Fibroblast of skin of left quadriceps (primary cell): ENCODE measurements at places on chromosomes 4 and X.

- DNase-seq, result no peak
These were observed 21.0 kb downstream of the JAKMIP1 start for GRCh38 chr4:6179362-6179761.

DNA sequence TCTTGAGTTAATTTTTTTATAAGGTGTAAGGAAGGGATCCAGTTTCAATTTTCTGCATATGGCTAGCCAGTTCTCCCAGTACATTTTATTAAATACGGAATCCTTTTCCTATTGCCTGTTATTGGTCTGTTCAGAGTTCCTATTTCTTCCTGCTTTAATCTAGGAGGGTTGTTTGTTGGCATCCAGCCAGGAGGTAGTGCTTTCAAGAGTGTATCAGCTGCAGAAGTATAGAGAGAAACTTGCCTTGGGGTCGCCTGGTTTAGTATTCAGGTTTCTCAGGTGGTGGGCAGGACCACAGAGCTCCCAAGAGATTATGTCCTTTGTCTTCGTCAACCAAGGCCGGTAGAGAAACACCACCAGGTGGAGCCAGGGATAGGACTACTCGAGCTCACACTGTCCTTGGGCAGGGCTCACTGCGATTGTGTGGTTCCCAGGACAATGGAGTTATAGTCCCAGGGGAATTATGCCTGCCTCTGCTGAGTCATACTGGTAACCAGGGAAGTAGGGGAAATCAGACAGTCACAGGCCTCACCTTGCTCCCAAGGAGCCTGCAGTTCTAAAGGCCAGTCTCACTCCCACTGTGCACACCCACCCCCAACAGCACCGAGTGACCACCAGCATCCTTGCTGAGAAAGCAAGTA, 168.1 kb downstream of the VSIG4 start:
- no peak for DNase-seq

DNA sequence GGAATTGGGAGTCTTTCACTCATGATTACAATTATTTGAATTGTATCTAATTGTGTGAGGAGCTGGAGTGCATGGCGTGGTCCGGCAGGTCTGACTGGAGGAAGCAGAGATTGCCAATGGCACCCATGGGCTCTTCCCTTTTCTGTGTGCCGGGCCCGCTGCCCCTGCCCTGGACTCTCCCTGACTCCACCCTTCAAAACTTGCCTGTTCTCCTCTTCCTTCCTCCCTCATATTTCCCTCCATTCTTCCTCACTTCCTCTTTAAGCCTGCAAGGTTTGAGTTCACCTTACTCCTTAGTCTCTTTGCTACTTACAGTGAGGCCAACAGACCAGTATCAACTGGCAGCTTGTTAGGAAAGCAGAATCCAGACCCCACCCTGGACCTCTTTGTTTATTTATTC, 6.5 kb upstream of the STBD1 start:
- no peak for DNase-seq

GRCh38 chr4:156693557-156693956, 278.0 kb downstream of the PDGFC start:
- no peak for DNase-seq

DNA sequence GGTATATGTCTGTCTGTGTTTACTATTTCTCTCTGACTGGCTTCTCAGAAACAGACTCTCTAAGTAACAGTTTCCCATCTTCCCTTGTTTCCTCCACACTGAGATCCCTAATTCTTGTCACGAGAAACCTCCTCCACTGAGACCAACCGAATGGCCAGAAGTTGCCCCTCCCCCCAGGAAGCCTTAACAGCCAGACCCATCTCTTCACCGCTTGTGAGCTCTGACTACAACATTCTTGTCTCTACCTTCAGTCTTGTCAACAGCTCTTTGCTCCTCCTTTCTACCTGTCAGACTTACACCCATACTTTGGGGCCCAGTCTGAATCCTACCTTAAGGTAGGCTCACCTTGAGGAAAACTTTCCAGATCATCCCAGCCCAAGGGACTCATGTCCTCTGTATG, 90.8 kb downstream of the NHSL2 start:
- no peak for DNase-seq

DNA sequence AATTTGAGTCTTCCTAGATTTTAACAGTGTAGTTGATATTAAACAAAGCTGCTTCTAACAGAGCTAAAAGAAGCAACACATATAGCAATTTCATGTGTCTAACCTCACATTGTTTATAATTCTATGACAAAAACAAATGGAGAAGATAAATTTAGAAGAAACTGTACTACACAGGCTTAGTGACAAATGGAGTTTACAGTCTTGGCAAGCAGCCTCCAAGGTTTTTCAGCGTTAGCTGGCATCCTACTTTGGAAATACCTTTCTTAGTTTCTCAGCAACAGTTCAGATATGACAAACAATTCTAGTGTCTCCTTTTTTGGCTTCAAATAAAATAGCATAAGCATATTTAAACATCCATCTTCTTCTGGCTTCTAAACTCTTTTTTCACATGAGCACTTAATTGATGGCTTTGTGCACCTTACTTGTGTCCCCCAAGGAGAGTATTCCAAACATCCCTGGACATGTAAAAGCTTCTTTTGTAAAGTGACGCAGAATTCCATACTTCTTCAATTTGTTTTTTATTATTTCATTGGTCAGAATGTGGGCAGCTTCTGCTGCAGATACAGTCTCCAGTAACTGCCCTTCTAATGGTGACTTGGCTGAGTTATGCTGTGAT, 249.8 kb downstream of the ANTXR2 start:
- DNase-seq, result no peak

DNA sequence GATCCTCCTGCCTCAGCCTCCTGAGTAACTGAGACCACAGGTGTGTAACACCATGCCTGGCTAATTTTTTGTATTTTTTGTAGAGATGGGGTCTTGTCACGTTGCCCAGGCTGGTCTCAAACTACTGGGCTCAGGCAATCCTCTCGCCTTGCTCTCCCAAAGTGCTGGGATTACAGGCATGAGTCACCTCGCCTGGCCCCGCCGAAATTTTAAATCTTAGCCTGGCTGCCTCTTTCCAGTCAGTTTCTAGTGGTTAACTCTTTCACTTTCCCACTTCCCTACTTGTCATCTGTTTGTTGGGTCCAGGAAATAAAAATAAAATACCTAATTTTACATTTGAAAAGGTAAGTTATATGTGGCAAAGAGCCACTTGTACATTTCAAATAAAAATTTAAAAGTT, 62.4 kb downstream of the TMEM165 start:
- DNase-seq, result no peak
